ENCODE measurements at places on chromosomes 7 and 10.
A peak's percentile ranks its signal among the peaks of the same experiment; 100 is the strongest.

GRCh38 chr7:70317356-70317755 lies 719.1 kb downstream of the AUTS2 start:
- no peak for DNase-seq

DNA sequence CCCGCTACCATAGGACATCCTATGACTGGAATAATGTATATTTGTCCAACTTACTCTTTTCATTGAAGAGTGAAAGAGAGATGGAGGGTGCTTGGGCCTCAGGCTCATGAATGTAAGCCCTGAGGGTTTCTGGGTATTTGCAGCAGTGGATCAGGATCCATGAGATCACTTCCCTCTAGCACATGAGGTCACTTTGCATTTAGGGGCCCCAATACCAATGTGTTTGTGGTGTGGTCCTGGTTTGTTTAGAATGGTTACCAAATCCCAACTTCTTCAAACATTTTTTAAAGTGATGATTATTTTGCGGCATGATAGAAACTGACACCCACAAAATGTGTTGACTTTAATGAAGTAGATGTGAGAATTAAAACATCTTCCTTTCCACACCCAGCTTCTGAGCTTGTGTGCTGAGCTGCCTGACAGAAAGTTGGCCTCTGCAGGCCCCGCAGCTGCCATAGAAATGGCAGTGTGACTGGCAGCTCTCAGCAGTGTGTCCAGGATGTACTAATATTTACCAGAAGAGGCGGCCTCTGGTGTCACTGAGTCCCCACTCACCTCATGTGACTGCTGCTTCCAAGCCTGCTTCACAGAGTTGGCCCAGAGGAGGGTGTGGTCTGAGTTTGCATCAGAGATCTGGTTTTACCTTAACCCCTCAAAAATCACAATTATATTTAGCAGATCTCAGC lies 447.6 kb upstream of the NPVF start:
- DNase-seq: no peak

- DNase-seq: no peak
These were observed 66.3 kb upstream of the ZRANB1 start for GRCh38 chr10:124875596-124875995.

DNA sequence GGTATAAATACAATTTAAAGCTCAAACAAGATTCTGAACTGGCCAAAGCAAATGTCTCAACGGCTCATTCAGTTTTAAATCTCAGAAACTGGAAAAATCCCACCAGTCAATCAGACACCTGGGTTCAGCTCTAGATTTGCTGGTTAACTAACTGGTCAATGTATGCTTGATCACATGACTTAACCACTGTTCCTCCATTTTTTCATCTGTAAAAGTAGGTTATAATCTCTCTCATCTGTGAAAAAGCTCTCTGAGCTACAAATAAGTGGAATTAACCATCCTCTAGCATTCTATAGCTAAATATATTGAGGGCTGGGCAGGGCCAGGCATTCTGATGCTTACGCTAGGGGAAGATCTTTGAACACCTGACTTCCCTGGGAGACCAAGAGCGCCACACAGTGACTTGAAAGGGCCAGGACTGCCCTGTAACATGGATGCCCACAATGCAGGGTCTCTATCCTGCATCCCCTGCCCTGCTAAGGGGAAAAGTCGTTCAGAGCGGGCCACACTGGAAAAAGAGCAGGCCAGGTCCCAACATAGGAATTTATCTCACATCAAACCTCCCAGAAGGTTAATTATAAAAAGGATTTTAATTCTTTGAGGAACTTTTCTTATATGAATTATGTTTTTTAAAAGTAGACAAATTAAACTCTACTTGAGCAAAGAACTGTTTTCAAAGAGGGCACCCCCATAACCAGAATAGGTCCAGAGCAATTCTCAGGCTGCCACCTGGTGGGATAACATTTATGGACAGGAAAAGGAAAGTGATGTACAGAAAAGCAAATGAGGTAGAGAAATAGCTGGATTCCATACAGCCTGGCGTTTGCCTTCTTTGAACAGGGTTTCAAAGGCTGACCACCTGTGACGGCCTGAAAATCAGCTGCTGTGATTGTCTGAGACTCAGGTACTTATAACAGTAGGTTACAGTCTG lies 1.8 kb downstream of the RP9 start:
- peak; percentile 42 for DNase-seq

DNA sequence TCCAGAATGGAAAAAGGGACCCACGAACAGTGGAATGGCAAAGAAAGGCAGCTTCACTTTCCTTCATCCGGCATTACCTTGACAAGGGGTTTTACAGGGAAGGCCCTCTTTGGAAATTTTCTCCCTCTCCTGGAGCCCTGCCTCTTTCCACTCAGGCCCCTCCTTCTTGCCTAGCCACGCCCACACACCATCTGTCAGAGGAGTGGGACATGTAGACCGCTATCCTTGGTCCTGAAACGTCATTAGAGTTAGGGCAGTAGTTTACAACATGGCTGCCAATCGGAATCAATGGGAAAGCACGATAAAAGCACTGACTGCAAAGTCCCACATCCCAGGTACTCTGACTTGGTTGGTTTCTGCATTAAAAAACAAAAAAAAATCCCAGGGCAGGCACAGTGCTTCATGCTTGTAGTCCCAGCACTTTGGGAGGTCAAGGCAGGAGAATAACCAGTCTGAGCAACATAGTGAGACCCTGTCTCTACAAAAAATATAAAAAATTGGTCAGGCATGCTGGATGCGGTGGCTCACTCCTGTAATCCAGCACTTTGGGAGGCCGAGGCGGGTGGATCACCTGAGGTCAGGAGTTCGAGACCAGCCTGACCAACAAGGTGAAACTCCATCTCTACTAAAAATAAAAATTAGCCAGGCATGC lies 96.4 kb downstream of the MARCHF5 start:
- DNase-seq: no peak

GRCh38 chr7:3955026-3955425 lies 654.0 kb downstream of the SDK1 start:
- no peak for DNase-seq

DNA sequence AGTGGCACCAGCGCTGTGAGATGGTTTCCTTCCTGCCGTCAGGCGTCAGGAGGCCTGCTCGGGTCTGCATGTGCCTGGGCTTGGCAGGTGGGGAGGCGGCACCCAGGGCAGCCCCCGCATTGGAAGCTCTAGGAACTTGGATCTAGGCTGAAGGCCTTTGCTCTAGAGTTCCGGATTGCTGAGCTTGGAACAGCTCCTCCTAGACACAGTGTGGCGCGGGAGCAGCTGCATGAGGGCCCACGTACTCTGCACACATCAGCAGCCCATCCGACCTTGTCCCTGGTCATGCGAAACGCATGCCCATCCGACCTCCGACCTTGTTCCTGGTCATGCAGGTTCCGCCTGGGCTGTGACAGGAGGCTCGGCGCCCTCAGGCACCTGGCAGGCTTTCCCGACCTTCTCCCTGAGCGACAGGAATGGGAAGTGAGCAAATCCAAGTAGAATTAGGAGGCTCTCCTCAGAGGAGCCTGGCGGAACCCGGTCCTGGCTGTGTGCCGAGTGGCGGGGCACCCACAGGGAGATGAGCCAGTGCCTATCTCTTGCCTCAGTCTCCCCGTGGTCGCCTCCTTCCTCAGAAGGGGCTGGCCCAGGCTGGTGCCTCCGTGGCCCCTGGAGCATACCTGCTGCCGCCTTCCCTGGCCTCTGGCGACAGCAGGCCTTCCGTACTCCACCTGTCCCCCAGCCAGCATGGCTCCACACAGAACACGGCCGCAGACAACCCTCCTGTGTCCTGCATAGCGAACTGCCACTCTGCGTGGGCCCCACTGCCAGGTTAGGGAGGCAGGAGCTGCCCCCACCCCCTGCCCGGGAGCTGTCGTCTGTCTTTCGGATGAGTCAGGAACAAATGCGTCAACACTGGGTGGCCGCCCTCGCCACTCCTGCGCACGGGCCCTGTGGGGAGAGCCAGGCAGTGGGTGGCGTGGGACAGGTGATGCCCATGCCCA lies 12.0 kb downstream of the GET4 start:
- DNase-seq: peak; percentile 78

DNA sequence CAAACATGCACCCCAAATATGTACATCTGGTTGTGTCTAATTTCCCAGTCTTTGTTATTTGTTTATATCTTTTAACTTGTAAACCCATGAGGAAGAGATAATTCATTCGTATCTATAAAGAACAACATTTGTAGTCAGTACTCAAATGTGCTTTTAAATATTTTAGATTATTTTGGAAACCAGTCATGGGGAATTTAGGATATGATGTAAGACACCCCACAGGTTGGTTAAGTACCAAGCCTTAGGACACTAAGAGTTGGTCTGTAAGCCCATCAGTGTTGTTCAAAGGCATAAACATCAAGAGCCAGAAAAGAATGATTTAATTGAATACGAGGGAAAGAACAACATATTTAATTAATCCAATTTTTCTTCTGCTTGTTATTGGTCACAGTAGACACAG lies 421.1 kb upstream of the SEMA3C start:
- DNase-seq: no peak

GRCh38 chr7:116644628-116645027 lies 27.4 kb upstream of the MET start:
- no peak for DNase-seq

DNA sequence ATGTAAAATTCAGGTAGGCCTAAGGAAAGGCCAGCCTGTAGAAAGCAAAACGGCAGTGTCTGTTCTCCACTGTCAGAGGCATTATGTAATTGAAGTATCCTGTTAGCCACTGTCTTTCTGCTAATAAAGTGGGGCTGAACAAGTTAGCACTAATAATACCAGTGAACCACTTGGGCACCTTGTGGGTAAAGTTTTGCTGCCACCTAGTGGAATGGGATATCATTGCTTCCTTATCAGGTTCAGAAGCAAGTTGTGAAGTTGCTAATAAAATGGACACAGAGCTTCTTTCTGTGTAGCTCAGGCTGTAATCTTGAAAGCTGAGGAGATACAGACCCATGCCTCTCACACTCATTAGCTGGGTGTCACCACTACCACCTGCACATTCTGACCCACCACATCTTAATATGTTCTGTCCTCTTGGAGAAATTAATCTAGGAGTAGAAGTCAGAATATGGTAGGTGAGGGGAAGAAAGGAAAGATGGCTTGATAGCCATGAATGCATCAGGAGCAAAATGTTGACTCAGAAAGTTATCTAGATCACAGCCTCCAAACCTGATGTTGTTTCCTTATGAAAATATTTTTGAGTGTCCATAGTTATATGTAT lies 175.1 kb downstream of the SEPTIN7 start:
- peak; percentile 64 for DNase-seq

DNA sequence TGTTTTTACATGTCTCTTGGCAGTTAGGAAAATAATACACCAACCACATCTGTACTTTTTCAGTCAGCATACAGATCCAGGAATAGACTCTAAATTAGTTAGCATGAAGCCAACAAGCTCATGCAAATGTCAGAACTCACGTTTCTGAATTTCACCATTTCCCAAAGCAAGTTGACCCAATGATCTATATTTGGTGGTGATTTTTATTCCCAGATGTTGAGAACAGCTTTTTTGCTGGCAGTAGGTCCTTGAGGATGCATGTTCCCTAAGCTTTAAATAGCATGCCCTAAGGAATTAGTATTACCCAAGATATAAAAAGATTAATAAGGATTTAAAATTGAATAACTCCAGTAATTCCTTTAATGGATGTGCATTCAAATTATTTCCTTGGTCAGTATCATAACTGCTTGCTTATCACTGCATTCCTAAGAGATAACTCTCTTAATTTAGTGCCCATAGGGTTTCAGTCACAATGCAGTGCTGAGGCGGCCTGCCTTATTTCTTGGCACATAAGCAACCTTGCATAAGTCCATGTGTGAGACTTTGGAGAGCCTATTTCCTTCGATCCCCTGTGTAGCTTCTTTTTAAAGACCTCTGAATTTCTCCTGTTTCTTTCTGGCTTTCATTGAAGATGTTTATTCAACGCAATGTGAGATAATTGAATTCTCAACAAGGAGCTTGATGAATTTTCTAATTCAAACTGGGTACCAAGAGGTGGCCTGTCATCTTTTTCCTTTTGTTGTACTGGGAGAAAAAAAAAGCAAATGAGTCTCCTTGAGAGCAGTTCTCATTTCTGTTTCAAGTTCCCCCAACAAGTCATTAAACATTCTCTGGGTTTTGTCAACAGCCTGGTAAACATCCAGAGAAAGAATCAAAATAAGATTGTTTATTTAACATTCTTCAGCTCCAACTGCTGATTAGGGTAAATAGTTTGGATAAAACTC lies 135.3 kb upstream of the MEOX2 start:
- no peak for DNase-seq

DNA sequence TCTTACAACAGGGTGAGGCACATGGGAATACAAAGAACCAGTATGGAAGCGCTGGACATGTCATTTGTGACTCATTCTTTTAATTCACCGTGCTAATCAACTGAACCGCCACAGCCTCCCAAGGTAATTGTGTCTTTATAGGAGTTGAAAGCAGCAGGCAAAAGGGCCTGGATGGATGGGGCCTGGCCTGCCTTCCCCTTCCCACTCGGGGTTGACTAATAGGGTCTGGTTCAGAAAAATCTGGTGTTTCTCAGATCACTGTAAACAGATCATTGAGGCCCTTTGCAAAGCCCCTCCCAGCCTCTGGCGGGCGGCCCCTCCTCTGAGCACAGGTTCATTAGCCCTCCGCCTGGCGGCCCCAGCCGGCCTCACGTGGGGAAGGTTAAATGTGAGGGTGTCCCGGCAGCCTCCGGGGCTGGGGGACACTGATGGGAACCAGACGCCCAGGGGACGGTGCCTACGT lies 100.8 kb downstream of the EBF3 start:
- no peak for DNase-seq

DNA sequence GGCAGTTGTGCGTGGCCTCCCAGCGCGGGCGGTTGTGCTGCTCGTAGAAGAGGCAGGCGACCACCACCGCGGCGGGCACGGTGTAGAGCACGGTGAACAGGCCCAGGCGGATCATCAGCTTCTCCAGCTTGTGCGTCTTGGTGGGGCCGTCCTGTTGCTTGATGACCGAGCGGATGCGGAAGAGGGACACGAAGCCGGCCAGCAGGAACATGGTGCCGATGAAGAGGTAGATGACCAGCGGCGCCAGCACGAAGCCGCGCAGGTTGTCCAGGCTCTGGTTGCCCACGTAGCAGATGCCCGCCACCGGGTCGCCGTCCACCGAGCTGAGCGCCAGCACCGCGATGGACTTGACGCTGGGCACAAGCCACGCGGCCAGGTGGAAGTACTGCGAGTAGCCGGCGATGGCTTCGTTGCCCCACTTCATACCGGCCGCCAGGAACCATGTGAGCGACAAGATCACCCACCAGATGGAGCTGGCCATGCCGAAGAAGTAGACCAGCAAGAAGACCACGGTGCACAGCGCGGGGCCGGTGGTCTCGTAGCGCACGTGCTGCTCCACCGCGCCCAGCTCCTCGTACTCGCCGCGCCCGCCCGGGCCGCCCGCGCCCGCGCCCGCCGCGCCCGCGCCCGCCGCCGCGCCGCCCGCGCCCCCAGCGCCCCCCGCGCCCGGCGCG lies 2.2 kb downstream of the FZD8 start:
- no peak for DNase-seq

DNA sequence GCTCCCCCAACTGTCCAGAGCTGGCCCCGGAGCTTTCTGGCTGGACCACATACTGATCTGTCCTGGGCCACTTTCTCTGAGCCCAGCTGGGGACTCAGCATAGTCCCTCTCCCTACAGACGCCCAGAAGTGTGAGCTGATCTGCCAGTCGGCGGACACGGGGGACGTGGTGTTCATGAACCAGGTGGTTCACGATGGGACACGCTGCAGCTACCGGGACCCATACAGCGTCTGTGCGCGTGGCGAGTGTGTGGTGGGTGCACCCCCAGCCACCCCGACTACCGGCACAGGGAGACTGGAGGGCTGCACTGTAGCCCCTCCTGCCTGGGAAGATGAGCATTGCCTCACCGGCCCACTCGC lies 41.8 kb downstream of the TBATA start:
- no peak for DNase-seq

Data from head of caudate nucleus (tissue), 42 donors.